Naive thymus-derived CD8-positive, alpha-beta T cell (primary cell): ENCODE measurements at places on chromosomes 3 and 15. TPM values are rescaled to one million over a fixed set of nuclear protein-coding genes. Genes with fewer than 3 reads are reported as not detected.
A peak's percentile ranks its signal among the peaks of the same experiment; 100 is the strongest.

The SLC6A11 gene
- total RNA-seq: not detected

DNA sequence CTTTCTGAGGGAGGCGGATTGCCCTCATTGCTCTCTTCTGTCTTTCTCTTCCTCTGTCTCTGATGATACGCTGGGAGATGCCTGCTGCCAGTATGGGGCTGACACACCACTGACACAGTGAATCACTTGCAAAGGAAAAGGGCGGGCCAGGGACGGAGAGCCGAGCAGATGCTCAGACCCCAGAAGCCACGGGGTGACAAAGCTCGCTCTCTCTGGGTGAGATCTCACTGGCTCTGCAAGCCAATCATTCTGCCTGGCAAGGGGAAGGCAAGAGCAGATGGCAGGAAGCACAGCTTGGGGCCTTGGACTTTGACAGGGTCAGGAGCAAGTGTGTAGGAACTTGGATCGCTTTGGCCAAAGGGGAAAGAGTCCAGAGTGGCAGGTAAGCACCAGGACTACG lies 198.7 kb downstream of the NTRK3 start:
- H3K27ac ChIP-seq: no peak overlapping the region
- no peak for DNase-seq

- DNase-seq: peak; percentile 2
- no peaks in the 10 kb centered on the region for H3K27me3 ChIP-seq
These were observed 99.0 kb downstream of the TMCC1 start for GRCh38 chr3:129794311-129795185.

- no peaks in the 10 kb centered on the region for H3K36me3 ChIP-seq
- H3K4me1 ChIP-seq: no peaks in the 10 kb centered on the region
- peak; percentile 17 for DNase-seq
- H3K27ac ChIP-seq: no peak overlapping the region
- H3K4me3 ChIP-seq: no peak overlapping the region
- peaks cover 70% of the 10 kb centered on the region for H3K27me3 ChIP-seq
These were observed 36.1 kb downstream of the BNC1 start for GRCh38 chr15:83248151-83249029.

DNA sequence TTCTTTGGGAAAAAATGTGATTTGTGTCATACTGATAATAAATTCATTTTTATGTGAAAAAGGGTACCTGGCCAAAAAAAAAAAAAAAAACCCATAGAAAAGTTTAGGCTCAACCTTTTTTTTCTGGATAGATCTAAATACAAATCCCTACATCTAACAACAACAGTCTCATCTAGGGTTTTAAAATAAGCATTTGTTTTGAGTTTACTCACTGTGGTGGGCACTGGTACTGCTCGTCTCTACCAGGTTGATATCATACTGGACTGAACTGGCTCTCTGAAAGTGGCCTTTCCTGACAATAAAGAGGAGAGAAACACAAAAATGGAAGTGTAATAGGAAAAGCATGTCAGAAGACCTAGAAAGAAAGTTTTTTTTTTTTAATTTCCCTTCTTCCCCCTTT lies 52.0 kb downstream of the FBXO22 start:
- H3K36me3 ChIP-seq: no peaks in the 10 kb centered on the region
- H3K4me3 ChIP-seq: no peak overlapping the region
- DNase-seq: no peak
- no peak overlapping the region for H3K27ac ChIP-seq
- H3K27me3 ChIP-seq: peaks cover 20% of the 10 kb centered on the region

DNA sequence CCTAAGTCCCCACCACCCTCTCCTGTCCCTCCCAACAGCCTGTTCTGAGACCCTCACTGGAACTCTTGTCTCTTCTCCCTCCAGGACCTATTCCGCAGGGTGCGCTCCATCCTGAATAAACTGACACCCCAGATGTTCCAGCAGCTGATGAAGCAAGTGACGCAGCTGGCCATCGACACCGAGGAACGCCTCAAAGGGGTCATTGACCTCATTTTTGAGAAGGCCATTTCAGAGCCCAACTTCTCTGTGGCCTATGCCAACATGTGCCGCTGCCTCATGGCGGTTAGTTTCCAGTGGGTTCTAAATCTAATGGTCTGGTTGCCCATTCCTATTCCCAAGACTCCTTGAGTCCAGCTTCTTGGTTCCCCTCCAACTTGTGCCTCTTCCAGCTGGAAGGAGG lies 9.3 kb downstream of the EIF4G1 start:
- no peak for DNase-seq
- no peak overlapping the region for H3K4me3 ChIP-seq
- H3K27ac ChIP-seq: no peak overlapping the region
- peaks cover 10% of the 10 kb centered on the region for H3K4me1 ChIP-seq
- H3K36me3 ChIP-seq: peaks cover 4% of the 10 kb centered on the region

GRCh38 chr3:136954980-136955780 lies 2.6 kb upstream of the IL20RB start:
- no peak for DNase-seq
- no peak overlapping the region for H3K4me3 ChIP-seq

- H3K4me3 ChIP-seq: no peak overlapping the region
- no peak for DNase-seq
- no peaks in the 10 kb centered on the region for H3K4me1 ChIP-seq
- H3K27me3 ChIP-seq: peaks cover 7% of the 10 kb centered on the region
These were observed 169.8 kb upstream of the MYRIP start for GRCh38 chr3:39639344-39640236.

- no peak overlapping the region for H3K4me3 ChIP-seq
- H3K27me3 ChIP-seq: no peaks in the 10 kb centered on the region
- no peak overlapping the region for H3K27ac ChIP-seq
- H3K4me1 ChIP-seq: no peaks in the 10 kb centered on the region
- peaks cover 38% of the 10 kb centered on the region for H3K36me3 ChIP-seq
These were observed 81.4 kb downstream of the PDE8A start for GRCh38 chr15:85063088-85063487.
